ENCODE measurements at places on chromosomes 16 and 17.
A peak's percentile ranks its signal among the peaks of the same experiment; 100 is the strongest.

DNA sequence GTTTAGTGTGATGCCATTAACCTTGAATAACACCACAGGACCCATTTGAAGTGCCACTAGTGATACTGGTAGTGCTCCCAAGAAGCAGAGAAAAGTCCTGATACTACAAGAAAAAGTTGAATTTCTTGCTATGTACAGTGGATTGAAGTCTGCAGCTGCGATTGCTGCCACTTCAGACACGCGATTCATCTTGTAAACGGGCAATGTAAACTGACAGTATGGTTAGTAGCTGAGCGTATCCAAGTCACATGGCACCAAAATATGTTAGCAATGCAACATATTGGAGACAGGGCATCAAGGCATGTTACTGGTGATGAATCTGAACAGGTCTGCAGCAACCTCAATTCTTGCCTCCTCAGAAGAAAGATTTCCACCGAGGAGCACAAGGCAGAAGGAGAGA is 238.9 kb downstream of the HS3ST3B1 start:
- no peak for DNase-seq

- no peak for DNase-seq
These were observed 45.2 kb downstream of the TMEM100 start for GRCh38 chr17:55677446-55677845.

DNA sequence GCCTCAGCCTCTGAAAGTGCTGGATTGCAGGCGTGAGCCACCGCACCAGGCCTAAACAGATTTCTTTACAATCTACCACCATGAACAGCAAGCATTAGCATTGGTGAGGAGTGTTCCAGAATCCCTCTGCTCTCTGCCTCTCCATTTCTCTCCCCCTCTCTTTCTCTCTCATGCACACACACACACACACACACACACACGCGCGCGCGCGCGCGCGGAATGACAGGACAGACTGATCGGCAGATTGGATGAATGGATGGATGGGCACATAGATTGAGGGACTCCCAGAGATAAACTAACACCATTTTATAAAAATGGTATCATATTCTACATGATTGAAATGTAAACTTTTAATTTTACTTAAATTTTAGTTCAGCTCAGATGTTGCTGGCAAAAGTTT is 3.3 kb downstream of the CARD14 start:
- no peak for DNase-seq

DNA sequence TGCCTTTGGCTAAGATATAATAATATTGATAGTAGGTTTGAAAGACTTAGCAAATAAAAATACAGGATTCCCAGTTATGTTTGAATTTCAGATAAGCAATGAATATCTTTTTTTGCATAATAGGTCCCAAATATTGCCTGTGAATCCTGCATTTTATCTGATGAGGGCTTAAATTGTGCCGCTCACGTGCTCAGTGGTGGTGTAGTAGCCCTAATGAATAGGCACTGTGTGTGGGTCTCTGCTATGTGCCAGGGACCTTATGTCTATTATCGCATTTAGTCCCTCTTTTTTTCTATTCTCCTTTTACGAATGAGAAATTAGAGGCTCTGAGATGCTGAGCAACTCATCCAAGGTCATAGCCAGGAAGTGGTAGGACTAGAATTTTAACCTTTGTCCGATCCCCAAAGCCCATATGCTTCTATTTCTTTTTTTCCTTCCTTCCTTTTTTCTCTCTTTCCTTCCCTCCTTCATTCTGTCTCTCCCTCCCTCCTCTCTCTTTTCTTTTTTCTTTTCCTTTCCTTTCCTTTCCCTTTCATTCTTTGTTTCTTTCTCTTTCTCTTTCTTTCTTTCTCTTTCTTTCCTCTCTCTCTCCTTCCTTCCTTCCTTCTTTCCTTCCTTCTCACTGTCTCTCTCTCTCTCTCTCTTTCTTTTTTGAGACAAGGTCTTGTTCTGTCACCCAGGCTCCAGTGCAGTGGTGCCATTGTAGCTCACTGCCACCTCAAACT is 47.2 kb downstream of the RGS9 start:
- DNase-seq: no peak

GRCh38 chr16:49281843-49282642 is 405 bp upstream of the CBLN1 start:
- peak; percentile 82 for DNase-seq

DNA sequence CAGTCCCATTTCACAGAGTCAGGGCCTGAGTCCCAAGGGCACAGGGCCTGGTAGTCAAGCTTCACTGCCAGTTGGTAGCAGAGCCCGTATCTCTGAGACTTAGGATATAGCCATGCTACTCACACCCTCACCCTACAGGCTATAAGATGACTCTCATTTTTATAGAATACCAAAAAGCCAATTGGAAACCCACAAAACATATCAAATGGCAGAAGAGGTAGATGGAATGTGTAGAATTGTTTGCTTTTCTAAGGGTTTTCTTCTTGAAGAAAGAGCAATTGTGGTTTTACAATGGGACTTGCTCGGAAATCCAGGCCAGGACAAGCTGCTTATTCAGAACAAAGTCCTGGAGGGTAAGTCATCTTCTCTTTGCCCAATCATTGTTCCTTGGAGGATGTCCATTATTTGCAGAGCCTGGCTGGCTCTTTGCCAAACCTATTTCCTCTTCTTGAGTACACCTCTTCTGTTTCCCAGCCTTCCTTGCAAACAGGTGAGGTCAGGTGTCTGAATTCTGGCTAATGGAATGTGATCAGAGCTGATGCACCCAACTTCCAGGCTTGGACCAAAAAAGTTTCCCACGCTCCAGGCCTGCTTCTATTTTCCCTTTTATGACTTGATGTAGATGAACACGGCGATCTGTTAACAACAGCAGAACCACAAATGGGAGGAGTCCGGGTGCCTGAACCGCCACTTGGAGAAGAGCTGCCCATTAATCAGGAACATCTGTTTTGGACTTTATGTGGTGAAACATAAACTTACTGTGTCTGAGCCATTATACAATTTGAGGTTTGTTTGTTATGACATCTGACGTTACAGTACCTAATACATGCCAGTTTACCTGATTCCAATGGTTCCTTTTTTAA is 16.9 kb upstream of the CCL22 start:
- DNase-seq: no peak

- DNase-seq: no peak
These were observed 96.9 kb downstream of the KATNIP start for GRCh38 chr16:27646806-27647205.

- DNase-seq: no peak
These were observed 8.9 kb upstream of the HOXB2 start for GRCh38 chr17:48553826-48554225.

DNA sequence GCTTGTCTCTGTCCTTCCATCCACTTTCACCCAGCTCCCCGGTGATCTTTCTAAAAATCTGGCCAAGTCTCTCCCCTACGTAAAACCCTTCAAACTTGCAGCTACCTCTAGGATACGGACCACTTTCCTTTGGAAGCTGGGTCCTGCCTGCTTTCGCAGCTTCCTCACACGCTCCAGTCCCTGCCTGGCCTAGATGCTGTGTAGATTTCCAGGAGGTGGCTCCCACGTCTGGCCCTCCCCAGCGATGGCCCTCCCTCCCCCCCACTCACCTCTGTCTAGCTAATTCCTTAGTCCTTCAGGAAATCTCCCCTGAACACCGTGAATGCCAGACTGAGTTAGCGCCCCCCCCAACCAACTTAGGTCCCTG is 579 bp upstream of the LRRC59 start:
- DNase-seq: no peak

DNA sequence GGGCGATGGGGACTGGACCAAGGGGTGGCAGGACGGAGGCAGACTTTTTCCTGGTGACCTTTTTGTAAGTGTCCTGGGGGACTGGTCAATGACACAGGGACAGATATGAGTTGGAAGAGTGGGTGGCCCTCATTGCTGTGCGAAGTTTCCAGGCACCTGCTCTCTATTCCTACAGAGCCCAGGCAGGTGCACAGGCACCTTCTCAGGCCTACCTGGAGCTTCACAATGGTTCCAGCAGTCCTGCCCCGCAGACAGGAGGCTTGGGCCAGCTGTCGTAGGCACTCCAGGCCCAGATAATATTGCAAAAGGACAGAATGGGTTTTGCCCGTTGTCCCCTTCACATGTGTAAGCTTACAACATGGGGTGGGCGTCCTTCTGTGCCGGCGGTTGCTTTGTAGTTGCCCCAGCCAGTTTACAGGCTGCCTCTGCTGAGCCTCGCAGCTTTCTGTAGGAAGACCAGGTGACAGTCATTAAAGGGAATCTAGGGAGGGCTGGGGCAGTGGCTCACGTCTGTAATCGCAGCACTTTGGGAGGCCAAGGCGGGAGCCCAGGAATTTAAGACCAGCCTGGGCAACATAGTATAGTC is 84.3 kb downstream of the ARHGAP23 start:
- no peak for DNase-seq

- no peak for DNase-seq
These were observed 4.1 kb upstream of the MRPL58 start for GRCh38 chr17:75008373-75008772.

DNA sequence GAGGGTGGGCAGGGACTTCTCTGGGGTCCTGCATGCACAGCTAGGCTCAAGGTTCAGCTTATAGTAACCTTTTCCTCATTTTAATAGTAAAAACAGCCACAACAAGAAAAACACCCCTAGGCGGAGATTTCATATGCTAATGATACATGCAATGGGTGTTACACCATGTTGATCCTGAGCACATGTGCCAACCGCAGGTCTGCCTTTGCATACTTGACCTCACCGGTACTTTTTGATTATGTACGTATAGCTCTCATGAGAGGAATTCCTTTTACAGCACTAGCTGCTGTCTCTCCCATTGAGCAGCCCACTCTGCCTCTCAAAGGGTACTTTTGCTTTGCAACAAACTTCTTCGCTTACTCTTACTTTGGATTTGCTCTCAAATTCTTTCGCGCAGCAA is 1.9 kb downstream of the KRTAP4-8 start:
- DNase-seq: no peak

- DNase-seq: no peak
These were observed 727.4 kb upstream of the CA10 start for GRCh38 chr17:52885882-52886281.

- DNase-seq: no peak
These were observed 73.0 kb downstream of the SLC6A2 start for GRCh38 chr16:55728797-55729196.

GRCh38 chr17:27855454-27855853 is 37.7 kb downstream of the LYRM9 start:
- DNase-seq: no peak

- DNase-seq: no peak
These were observed 121.3 kb downstream of the METRNL start for GRCh38 chr17:83200751-83201150.

DNA sequence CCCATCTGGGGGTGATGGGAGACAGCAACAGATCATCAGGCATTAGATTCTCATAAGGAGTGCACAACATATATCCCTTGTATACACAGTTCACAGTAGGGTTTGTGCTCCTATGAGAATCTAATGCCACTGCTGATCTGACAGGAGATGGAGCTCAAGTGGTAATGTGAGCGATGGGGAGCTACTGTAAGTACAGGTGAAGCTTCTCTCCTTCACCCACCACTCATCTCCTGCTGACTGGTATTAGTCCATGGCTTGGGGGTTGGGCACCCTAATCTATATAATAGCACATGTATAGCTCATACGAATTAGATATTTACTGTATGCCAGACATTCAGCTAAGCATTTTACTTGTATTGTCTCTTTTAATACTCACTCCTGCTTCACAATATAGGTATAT is 101.7 kb downstream of the MAP2K6 start:
- DNase-seq: no peak

GRCh38 chr16:84302111-84302954 is 7.7 kb downstream of the WFDC1 start:
- no peak for DNase-seq

DNA sequence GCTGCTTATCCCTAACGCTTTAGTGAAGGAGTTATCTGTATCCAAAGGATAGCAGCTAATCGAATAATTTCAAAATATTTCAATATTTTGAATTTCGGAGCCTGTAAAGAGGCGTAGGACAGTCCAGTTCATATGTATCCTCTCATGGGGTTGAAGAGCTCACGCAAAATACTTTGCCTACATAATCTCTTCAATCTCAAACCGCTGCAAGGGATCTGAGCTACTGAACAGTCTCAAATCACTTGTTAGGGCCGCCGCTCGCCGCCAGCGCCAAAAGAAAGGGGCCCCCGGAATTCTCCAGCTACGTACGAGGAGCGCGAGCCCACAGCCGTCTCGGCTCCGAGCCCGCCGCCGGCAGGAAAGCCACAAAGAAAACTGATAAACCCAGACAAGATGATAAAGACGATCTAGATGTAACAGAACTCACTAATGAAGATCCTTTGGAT is 601 bp upstream of the RFWD3 start:
- peak; percentile 50 for DNase-seq

- DNase-seq: no peak
These were observed 14.9 kb downstream of the BANP start for GRCh38 chr16:87966064-87966645.

- DNase-seq: no peak
These were observed 72.7 kb downstream of the ABCC1 start for GRCh38 chr16:16021988-16022682.

- DNase-seq: peak; percentile 74
These were observed 717 bp upstream of the CNP start for GRCh38 chr17:41965694-41966462.

DNA sequence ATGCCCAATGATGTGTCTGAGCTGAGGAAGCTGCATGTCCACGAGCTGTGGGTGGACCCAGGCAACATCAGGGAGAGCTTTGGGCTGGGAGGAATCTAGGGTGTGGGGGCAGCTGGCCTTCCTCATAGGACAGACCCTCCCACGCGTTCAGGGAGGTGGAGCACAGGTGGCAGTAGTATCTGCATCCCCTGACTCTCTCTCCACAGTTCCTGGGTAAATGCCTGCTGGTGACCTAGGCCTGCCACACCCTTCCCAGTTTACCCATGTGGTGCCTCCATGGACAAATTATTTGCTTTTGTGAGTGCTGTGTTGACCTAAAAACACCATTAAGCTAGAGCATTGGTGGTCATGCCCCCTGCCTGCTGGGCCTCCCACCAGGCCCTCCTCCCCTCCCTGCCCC is 3.2 kb downstream of the HBM start:
- no peak for DNase-seq

- DNase-seq: no peak
These were observed 53.2 kb downstream of the CDYL2 start for GRCh38 chr16:80751167-80751566.

DNA sequence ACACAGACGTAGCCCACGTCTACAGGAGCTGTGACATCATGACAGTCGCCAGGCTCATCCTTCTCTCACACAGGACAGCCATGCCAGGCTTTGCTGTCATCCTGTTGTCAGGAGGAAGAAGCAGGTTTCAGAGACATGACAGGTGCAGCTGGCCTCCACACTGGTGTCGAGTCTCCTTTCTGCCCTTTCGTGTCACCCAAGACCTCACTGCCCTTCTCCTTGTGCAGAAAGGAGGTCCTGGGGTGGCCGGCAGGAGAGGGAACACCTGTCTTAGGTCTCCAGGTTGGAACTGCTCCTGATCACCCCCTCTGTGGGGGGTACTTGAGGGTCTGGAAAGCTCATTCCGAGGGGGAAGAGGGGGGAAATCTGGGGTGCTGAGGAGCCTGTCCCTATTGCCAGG is 41.6 kb upstream of the IRF8 start:
- peak; percentile 9 for DNase-seq

- DNase-seq: no peak
These were observed 4.5 kb upstream of the HS3ST3B1 start for GRCh38 chr17:14296166-14296910.

- DNase-seq: no peak
These were observed 19.7 kb downstream of the G6PC1 start for GRCh38 chr17:42920106-42920900.
